ENCODE measurements at places on chromosomes 6 and 20.
A peak's percentile ranks its signal among the peaks of the same experiment; 100 is the strongest.

DNA sequence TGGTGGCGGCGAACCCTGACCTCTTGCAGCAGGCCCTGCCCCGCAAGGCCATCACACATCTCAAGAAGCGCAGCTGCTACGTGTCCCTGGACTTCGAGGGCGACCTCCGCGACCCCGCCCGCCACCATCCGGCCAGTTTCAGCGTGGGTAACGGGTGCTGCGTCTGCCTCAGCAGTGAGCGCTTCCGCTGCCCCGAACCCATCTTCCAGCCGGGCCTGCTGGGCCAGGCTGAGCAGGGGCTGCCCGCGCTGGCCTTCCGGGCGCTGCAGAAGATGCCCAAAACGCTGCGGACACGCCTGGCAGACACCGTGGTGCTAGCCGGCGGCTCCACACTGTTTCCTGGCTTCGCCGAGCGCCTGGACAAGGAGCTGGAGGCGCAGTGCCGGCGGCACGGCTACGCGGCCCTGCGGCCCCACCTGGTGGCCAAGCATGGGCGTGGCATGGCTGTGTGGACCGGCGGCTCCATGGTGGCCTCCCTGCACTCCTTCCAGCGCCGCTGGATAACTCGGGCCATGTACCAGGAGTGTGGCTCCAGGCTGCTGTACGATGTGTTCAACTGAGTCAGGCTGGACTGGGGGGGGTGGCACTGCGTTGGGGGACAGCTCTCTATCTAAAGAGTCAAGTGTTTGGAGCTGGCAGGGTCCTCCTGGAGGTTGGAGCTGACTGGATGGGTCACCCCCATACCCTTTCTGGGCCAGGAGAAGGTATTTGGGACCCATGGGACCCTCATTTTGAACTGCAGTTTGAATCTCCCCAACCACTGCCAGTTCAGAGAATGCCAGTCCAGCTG lies 1.1 kb downstream of the ACTL10 start:
- peak; percentile 66 for DNase-seq

DNA sequence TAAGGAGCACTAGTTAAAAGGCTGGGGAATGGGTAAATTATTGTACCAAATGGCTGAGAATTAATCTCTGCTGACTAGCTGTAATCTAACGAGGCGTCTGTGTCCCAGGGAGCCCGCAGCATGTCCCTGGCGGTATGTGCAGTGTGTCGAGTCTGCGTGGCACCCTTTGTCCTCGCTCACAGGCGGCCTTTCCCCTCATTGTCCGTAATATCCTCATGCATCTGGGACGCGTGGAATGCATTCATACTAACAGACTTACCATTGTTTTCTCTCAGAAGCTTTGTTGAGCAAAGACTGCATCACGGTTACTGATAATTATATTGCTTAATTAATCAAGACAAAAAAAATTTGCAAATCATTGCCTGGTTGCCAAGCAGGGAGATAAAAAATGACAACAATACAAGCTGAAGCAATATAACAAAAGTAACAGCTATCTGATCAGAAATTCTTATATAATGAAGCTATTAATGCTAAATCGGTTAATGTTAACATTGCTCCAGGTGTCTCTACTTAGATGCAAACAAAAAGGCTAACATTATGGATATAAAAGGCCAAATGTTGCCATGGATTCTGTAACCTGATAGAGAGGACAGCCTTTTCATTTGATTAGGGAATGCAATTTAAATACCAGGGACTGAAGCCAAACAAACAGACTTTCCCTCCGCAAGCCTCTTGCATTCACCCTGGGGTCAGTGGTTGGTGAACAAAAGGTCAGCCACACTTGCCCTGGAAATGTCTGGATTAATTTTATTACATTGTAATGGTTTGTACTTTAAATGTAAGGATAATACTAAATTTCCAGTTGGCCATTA lies 124.8 kb downstream of the INSM1 start:
- no peak for DNase-seq

- DNase-seq = no peak
Observed at GRCh38 chr6:15309611-15310283, 63.9 kb downstream of the JARID2 start.

DNA sequence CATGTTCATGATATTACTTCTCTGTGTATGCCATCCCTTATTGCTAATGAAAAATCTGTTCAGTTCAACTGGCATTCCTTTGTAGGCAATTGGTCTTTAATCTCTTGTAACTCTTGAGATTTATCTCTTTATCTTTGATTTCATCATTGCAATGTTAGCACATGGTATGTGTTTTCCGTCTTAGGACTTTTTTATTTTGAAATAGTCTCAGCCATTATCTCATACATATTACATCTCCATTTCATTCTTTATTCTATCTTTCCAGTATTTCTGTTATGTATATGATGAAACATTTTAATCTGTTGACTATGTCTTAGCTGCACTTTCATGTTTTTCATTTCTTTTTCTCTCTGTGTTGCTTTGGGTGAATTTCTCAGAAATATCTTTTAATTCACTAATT lies 58.1 kb downstream of the VSTM2L start:
- DNase-seq = no peak

- DNase-seq = no peak
Observed at GRCh38 chr6:144392536-144392935, 107.4 kb downstream of the UTRN start.

GRCh38 chr20:19122395-19122794 lies 90.0 kb upstream of the SLC24A3 start:
- DNase-seq = no peak

DNA sequence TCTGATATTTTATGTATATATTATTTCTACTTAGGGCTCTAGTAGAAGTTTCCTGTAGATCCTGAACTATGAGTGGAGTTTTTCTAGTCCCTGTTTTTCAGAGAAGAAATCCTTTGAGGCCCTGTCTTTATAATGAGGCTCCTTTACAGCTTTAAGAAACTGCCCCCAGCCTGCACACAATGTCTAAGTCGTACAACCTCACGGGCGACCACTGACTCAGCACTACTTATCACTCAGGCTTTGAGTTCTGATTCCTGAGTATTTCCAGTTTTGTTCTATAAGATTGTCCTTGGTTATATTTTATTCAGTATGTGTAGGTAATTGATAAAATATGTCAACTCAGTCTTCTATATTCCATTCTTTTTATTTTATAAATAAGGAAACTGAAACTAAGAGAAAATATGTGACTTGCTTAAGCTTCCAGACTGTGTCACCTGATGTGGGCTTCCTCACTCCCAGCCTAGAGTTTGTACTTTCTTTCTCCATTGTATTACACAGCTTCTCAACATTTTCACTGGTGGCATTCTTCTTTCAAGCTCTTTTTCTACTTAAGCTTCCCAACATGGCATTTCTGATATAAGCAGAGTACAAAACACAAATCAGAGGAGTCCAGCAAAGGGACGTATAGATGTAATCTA lies 167.0 kb downstream of the TBX18 start:
- DNase-seq = no peak

DNA sequence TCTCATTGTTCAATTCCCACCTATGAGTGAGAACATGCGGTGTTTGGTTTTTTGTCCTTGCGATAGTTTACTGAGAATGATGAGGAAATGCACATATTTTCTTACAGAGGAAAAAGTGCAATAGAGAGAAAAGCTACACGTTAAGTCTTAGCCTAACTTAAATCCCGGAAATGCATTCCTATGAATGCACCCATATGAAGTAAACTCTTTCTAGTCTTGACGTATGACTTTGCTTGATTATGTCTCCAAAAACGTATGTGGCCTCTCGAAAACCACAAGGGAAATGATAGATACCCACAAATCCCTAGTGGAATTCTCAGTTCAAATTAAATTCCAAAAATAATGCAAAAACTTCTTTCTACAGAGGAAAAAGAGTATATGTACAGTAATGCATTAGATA lies 90.7 kb upstream of the SASH1 start:
- no peak for DNase-seq

GRCh38 chr6:160973311-160974250 lies 18.0 kb upstream of the MAP3K4 start:
- no peak for DNase-seq

- no peak for DNase-seq
Observed at GRCh38 chr6:52503323-52503747, 73.5 kb downstream of the TRAM2 start.

DNA sequence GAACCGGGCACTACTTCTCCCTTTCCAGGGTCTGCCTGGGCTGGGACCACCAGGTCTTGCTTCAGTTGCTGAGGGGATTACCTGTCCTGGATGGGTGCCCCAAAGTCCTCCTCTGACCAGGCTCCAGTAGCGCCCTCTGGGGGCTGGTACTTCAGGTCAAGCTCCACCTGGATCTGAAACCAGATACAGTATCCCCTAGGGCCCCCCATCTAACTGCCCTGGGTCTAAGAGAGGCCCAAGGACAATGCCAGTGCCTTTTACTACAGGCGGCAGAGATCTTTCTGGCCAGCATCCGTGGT lies 11.2 kb upstream of the SPAG4 start:
- DNase-seq = no peak

DNA sequence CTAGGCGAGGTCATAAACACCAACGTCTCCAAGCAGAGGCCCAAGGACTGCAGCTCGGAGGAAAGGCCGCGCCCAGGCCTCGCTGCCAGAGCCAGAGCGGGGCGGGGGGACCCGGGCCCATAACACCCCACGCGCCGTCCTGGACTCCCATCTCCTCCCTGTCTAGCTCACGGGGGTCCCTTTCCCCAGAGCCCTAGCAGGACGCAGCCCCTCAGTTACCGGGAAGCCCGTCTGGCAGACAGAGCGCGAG lies 44.9 kb downstream of the MDFI start:
- DNase-seq = no peak

DNA sequence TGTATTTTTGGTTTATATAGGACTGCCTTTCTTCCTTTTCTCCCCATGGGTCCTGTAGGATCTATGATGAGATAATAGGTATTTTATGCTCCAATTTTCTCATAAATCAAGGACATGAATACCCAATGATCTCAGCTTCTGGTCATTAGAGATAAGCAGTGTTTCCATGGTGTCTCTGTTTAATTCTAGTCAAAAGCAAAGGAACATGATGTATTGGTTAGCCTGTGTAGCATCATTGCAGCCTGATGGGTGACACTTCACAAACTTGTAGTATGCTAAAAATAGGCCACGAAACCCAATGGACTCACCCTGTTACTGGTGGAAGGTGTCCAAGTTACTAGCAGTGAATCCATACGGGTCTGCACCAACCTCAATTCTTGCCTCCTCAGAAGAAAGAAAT lies 116.2 kb upstream of the SNX9 start:
- no peak for DNase-seq

GRCh38 chr6:29759457-29759856 lies 36.2 kb downstream of the HLA-F start:
- no peak for DNase-seq

DNA sequence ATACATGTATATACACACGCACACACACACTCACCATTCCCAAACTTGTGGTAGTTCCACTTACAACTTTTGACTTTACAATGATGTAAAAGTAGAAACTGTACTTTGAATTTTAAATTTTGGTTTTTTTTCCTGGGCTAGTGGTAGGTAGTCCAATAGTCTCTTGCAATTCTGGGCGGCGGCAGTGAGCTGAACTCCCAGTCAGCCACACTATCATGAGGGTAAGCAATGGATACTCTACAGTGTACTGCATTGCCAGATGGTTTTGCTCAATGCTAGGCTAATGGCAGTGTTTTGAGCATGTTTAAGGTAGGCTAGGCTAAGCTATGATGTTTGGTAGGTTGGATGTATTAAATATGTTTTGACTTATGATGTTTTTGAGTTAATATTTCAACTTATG lies 136.2 kb upstream of the GPR6 start:
- no peak for DNase-seq

- no peak for DNase-seq
Observed at GRCh38 chr6:14436592-14437132, 319.1 kb downstream of the CD83 start.

DNA sequence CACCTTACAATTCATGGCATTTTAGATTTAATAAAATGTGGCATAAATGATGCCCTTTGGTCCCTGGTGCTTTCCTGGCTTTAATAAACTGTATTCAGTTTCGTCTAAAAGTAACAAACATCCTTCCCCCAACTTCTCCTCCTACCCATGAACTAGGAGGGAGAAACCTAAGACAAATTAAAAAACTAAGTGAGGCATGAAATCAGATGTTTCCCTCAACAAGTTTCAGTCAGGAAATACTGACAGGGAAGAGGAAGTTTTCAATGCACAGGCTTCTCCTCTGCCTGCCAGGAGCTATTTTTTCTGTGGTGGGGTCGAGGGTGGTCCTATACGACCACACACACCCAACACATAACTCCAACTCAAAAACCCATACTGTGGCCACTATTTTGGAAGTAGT lies 10.0 kb downstream of the HBS1L start:
- no peak for DNase-seq

DNA sequence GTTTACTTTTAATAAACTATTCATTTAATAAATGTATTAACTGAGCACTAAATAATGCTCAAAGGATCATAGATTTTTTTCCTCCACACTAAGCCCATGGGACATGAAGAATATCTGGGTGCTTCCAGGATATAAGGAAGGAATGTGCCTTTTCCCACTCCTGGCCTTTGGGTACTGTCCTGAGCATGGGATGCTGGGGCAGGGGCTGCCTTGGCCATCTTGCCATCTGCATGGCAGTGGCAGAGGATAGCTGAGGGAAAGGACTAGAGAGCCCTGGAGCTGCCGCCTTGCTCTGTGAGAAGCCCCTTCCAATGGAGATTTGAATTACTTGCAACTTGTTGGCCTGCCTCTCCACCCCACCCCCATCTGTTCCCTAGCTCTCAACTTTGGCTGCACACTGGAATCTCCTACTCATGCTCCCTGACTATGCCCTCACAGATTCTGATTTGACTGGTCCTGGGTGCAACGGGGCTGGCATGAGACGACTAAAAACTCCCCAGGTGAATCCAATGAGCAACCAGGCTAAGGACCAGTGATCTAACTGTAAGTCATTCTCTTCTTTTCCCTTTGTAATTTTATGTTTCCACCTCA lies 15.6 kb downstream of the DDRGK1 start:
- no peak for DNase-seq

- DNase-seq = no peak
Observed at GRCh38 chr20:33549229-33549999, 59.5 kb downstream of the CBFA2T2 start.

DNA sequence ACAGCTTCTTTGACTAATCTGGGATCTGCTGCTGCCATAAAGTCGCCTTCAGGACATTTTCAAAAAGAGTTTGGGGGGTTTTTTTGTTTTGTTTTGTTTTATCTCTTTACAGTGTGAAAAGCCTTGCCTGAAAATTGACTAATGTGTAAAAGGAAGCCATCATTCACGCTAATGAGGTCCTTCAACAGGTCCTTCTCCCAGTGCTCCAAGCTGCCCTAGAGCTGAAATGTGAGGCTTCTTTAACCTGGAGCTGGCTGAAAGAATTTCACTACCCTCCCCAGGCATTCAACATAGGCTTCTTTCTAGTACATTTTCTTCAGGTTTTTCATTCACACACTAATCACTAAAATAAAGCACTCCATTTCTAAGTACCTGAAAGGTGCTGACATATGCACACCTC lies 145.1 kb upstream of the PRDM1 start:
- DNase-seq = no peak

All from CD4-positive, alpha-beta memory T cell (primary cell).